Mesenchymal stem cell (in vitro differentiated cells and primary cell): ENCODE measurements at places on chromosomes 1 and 21.

DNA sequence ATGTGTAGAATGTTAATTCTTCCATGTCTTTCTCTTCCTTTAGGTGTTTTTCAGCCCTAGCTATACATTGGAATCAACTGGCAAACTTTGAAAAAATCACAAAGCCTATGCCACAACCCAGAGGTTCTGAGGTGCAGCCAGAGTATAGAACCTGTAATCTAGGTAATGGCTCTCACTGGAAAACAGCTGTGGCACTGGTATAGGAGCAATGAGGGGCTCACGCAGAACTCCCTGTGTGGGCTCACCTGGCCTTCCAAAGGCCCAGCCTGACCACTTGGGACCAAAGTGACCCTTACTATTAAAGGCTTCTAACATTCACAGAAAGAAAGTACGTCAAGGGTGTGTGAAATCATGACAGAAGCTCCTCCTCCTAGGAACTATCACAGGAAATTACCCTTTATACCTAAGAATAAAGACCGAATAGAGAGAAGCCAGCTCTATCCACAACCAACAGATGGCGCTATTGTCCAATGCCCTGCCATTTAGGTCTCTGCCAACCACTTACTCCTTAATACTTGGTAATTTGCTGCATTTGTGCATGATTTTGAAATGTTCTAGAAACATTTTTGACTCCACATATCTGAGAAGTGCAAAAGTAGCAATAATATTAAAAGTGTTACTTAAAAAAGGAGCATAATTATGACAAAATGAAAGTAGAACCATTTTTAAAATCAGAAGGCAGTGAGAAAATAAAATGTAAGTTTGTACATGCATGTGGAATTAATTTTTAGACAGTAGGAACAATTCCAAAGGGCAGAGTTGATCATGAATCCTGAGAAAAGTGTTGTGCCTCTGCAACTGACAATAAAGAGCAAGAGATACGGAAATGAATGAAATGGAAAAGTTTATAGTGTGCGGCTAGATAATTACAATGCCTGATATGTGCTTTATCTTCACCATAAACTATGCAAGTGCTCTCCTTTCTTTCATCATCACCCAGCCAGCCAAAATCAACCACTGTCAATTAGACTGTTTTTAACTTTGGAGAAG is 93.1 kb upstream of the HAO2 start:
- no peaks in the 10 kb centered on the region for H3K36me3 ChIP-seq
- H3K4me3 ChIP-seq = no peak overlapping the region
- H3K27ac ChIP-seq = no peak overlapping the region
- peak; percentile 58 for DNase-seq
- no peaks in the 10 kb centered on the region for H3K27me3 ChIP-seq
- peaks cover 4% of the 10 kb centered on the region for H3K4me1 ChIP-seq

DNA sequence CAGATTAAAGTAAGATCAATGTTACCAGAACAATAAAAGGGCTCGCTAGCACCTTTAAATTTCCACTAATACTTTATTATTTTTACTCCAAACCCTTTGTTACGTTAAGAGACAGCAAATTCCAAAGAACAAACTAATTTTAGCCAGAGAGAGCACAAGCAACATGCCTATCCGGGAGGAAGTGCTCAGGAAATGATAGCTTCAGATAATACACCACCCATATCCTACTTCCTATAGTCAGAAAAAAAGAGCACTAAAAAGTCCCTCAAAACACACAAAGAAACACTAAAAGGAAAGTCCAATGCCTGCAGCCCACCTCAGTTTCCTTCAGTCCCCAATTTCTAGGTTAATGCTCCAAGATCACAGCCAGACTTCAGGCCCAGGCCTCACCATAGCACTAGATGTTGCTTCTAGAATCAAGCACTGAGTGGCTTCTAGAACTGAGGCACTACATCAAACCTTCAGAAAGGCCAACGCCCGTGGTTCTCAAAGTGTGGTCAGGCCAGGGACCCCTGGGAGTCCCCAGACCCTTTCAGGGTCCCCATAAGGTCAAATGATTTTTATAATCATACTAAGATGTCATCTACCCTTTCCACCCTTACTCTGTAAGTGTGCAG is 142.6 kb downstream of the PSMG1 start:
- no peaks in the 10 kb centered on the region for H3K4me1 ChIP-seq
- H3K27ac ChIP-seq = no peak overlapping the region
- H3K4me3 ChIP-seq = no peak overlapping the region
- H3K36me3 ChIP-seq = no peaks in the 10 kb centered on the region

DNA sequence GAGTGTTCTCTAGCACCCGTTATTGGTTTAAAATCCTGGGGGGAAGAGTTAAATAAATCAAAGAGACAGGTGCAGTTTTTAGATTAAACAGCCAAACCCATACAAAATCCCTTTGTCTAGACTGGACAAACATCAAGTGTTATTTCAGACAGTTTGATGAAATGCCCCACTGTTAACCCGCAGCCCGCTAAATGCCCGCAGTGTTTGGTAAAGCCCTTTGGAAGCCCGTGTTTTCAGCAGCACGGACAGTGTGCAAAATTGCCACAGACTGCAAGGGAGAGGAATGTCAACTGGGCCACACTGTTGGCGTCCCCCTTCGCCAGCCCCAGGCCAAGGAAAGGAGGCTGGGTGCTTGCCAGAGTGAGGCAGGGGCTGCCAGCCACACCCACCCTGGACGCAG is 26.6 kb downstream of the AJAP1 start:
- no peak for DNase-seq
- H3K36me3 ChIP-seq = no peaks in the 10 kb centered on the region
- no peaks in the 10 kb centered on the region for H3K4me1 ChIP-seq

GRCh38 chr1:85447006-85447943 is 17.7 kb downstream of the DDAH1 start:
- H3K4me1 ChIP-seq = peaks cover 7% of the 10 kb centered on the region
- no peak overlapping the region for H3K27ac ChIP-seq
- H3K4me3 ChIP-seq = no peak overlapping the region
- no peaks in the 10 kb centered on the region for H3K27me3 ChIP-seq

DNA sequence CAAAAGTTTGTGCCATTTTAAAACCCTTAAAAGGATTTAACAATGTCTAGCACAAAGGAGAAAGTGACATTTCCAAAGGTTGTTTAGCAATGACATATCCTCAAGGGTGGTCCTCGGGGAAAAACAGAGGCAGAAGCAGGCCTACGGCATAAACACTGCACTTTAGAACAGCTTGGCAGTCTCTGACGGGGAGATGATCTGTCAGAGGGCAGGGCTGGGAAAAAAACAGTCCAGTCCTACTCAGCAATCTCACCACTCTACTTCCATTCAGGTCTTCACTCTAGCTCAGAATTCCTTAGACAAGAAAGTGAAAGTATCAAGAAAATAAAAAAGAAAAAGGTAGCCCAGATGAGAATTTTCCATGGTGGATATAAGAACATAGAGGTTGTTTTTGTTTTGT is 4.1 kb downstream of the CRYZ start:
- H3K4me1 ChIP-seq = peaks cover 9% of the 10 kb centered on the region
- H3K27ac ChIP-seq = peak overlapping the region; percentile 77
- DNase-seq = peak; percentile 56
- H3K27me3 ChIP-seq = no peaks in the 10 kb centered on the region

DNA sequence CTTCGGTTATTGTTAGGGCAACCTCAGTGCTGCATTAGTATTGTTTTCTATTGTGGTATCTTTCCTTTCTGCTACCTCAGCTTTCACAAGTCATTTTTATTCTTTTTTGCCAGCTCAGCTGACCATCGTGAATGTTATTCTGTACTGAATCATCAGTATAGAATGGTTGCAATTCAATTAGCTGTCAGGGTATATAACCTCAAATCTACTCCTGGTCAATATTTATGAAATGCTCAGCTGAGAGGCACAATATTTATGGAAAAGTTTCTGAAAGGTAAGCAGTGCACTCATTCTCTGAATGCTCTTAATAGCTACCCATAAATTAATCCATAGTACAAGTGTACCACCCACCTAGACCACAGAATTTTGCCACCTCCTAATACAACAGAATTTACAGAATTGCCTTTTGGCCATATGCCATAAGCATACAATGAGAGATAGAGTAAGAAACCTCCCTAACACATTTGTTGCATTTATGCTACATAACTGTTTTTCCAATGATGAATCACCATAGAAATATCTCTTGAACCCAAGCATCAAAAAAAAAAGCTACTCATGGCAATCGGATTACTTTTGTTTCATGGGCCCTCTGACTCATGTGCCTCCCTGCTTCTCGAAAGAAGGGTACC is 732.6 kb upstream of the CHRM3 start:
- peak overlapping the region; percentile 92 for H3K27ac ChIP-seq
- H3K4me1 ChIP-seq = no peaks in the 10 kb centered on the region
- no peaks in the 10 kb centered on the region for H3K27me3 ChIP-seq
- H3K36me3 ChIP-seq = no peaks in the 10 kb centered on the region
- peak; percentile 22 for DNase-seq

DNA sequence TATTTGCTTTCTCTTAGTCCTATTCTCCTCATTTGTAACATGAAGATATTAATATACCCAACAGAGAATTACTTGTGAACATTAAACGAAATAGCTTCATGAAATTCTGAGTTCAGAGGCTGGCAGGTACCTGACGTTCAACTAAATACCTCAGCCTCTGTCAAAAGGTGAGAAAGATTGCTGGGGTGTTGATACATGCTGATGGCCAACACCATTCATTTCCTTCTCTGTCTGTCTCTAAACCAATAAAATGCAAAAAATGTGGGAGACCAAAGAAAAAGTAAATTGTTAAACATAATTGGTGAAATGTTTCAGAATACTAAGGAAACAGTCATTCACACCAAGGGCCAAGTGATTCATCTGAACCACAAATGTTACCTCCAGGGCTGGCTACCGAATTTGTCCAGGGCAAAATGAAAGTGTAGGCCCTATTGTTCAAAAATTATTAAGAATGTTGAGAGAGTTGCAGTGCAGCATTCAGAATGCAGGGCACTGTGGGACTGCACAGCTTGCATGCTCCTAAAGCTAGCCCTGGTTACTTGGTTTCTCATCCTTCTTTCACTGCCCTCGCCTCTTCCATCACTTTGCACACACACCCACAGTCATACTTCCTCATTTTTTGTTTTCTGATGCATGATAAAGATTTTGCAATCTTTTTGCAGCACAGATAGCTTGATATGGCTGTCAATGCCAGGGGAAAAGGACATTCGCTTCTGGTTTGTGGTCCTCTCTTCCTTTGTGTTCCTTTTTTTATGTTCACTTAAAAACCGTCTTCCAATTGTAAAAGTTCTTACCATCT is 414.3 kb upstream of the NR5A2 start:
- no peaks in the 10 kb centered on the region for H3K36me3 ChIP-seq
- H3K4me3 ChIP-seq = no peak overlapping the region
- DNase-seq = no peak
- peak overlapping the region; percentile 78 for H3K27ac ChIP-seq

DNA sequence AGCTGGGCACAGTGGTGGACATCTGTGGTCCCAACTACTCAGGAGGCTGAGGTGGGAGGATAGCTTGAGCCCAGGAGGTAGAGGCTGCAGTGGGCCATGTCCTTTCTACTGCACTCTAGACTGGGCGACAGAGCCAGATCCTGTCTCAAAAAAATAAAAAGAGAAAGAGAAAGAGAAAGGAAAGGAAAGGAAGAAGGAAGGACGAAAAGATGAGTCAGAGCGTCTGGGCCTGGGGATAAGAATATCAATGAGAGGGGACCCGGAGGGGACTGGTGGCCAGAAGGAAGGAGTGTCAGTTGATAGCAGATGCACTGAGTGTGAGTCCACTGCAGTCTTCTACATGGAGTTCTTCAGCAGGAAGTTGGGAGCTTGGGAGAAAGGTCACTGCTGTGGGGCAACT is 75.6 kb downstream of the SYT6 start:
- H3K27ac ChIP-seq = no peak overlapping the region
- H3K4me3 ChIP-seq = no peak overlapping the region
- H3K27me3 ChIP-seq = peaks cover 24% of the 10 kb centered on the region
- H3K36me3 ChIP-seq = no peaks in the 10 kb centered on the region
- no peak for DNase-seq

GRCh38 chr1:241998412-241998921 is 431 bp downstream of the MAP1LC3C start:
- peaks cover 5% of the 10 kb centered on the region for H3K4me1 ChIP-seq
- H3K27me3 ChIP-seq = no peaks in the 10 kb centered on the region
- peak; percentile 68 for DNase-seq
- H3K27ac ChIP-seq = peak overlapping the region; percentile 73
